ENCODE measurements at places on chromosomes 16 and 17. TPM values are rescaled to one million over a fixed set of nuclear protein-coding genes. Genes with fewer than 3 reads are reported as not detected.

DNA sequence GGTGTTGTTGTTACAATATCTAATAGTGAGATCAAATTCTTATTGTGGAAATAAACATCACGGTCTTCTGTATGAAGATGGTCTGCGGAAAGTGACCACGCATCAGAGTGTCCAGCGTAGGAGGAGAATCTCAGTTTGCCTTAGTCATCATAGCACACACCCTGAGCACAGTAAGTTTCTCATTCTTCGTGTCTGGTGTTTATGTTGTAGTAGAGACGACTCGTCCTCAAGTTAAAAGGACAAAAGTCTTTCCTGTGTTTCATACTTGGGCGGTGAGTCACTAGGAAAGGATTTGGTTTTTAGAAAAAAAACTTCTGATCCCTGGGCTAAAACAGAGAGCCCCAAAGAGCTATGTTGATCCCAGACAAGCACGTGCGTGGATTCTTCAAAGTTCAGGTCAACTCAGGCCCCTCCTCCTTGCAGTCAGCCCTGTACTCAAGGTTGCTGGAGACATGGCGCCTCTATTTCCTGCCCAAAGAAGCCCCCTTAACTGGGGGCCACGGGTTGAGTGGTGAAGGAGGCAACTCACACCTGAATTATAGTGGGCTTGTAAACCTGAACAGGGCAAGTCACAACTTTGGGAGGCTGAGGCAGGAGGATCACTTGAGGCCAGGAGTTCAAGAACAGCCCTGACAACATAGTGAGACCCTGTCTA, 170.4 kb downstream of the ZFHX3 start:
- no peaks in the 10 kb centered on the region for H3K27me3 ChIP-seq
- no peak overlapping the region for H3K4me3 ChIP-seq

DNA sequence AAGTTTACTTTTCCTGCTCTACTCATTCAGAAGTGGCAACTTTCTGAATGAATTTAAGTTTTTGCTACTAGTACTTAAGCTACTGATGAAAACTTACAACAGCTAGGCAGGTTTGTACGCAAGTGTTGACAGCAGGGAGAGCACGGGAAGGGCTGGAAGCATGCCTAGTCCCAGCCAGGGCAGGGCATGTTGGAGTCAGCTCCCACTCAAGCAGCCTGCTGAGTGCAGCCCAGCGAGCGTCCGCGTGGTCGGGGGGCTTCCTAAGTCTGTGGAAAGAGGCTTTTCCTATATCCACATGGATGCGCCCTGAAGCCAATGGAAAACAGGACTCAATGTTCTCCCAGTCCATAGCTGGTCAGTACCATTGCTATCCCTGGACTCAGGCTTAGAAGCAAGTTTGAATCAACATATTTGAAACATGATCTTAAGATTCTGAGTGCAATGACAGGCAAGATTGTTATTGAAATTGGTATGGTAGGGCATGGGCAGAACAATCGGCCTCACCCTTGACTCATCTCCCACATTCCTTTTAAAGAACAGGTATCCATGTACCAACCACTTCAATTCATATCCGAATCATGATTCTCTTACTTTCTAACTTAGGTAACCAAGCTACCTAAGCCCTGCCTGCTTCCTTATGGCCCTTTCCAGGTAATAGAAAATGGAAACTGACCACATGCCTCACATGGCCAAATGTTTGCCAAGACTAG, 22.5 kb downstream of the CYB5D2 start:
- no peaks in the 10 kb centered on the region for H3K27me3 ChIP-seq
- H3K27ac ChIP-seq = no peak overlapping the region

- H3K4me3 ChIP-seq = no peak overlapping the region
- peaks cover 44% of the 10 kb centered on the region for H3K27me3 ChIP-seq
- no peaks in the 10 kb centered on the region for H3K36me3 ChIP-seq
Observed at GRCh38 chr16:86367291-86368072, 142.8 kb upstream of the FOXF1 start.

DNA sequence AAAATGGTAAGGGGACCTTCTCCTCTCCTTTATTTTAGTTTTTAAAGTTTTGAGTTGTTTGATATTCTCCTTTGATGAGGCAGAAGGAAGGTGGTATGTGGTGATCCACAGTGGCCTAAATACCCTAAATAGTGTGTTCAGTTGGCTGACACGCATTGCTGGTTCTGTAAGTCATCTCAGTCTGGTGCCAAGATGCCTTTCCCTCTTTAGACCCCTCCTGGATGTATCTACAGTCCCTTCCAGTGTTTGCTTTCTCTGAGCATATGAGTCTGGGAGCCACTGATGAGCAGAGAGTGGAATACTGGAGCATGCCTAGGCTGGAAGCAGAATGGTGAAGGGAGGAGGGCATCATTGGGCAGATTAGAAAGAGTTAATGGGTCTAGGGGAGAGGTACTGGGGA, 64.5 kb downstream of the NEUROD2 start:
- DNase-seq = no peak
- no peak overlapping the region for H3K4me3 ChIP-seq
- peaks cover 23% of the 10 kb centered on the region for H3K4me1 ChIP-seq
- peaks cover 37% of the 10 kb centered on the region for H3K36me3 ChIP-seq
- no peak overlapping the region for H3K27ac ChIP-seq

ATP1B2 gene
- total RNA-seq = 2.4 TPM

SLC4A1 gene
- total RNA-seq = 0.58 TPM

All from left lung (tissue), 14 donors.